ENCODE measurements at places on chromosomes 6 and 20.

GRCh38 chr20:52035977-52036376, 155.6 kb downstream of the ZFP64 start:
- DNase-seq, result no peak

- DNase-seq, result no peak
Observed at GRCh38 chr6:73508776-73509175, 12.1 kb downstream of the EEF1A1 start.

DNA sequence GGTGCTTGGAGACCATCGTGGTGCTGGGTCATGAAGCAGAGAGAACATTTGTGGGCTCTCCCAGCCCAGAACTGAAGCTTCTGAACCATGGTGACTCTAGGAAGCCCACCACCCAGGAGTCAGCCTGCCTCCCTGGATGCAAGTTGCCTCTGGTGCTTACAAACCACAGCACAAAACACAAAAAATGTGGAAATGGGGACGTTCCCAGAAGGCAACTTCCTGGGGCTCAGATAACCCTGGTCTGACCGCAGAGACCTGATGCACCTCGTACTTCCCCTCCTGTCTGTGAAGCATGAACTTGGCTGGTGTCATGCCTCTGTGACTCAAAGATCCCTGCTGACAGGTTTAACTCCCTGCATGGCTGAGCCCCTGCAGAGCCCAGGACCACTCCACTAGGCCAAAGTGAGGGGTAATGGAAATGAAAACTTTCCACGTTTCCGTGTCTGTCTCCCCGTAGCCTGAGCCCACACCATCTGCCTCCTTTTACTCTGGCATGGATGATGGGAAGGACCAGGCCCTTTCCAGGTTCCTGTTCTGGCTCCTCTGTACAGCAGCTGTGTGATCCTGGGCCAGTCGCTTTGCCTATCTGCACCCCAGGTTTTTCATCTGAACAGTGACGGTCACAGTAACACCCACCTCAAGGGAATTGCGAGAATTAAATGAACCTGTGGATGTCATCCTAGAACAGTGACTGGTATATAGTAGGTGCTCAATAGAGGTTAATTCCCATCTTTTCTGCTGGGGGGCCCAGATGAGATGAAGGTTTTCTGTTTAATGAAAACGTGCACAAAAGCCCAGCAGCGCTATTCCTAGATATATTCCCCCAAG, 57.7 kb downstream of the PPP1R16B start:
- DNase-seq, result peak; percentile 69

DNA sequence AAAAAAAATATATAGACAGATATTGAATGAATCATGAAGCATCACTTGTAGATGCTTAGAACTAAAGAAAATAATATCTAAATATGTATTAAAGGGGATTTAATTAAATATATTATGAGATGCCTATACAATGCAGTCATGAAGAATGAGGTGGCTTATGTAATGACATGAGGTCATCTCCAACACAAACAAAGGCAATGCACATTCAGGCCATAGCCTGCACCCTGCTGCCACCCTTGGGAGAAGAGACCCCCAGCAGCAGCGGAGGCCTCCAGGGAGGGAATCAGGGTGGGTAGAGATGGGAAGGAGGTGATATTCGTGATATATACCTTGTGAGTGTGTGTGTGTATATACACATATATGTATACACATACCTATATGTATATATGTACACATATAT, 26.4 kb upstream of the SSTR4 start:
- no peak for DNase-seq

GRCh38 chr6:164897523-164898235, 411.7 kb downstream of the C6orf118 start:
- no peak for DNase-seq

GRCh38 chr6:19270616-19271015, 566.6 kb upstream of the ID4 start:
- no peak for DNase-seq

GRCh38 chr6:113258771-113259170, 598.4 kb upstream of the MARCKS start:
- DNase-seq, result no peak

DNA sequence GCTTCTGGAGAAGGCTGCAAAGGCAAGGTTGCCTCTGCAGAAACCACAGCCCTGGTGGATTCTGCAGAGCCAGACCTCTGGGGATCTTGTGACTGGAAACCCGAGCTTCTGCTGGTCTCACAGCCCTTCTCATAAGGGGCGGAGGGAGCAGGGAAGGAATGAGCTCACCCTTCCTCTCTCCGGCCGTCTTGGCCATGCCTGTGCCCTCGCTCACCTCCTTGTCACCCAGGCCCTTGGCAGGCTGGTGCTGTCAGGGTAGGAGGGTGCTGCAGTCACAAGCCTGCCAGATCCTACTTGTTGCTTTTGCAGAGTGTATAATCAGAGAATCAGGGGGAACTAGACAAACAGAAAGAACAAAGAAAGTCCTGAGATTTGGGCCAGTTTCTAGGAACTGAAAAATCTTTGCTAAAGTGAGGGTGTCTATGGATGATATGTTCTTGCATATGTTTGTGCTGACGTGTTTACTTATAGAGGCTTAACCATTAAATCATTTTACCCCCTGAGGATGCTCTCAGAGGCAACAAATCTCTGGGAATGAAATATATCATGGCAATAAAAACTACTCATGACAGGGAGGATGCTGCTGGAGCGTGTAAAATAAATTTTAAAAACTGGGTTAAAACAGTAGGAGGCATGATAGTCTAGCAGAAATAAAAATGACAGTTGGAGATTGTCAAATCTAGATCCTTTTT, 244.9 kb upstream of the SOX4 start:
- no peak for DNase-seq

GRCh38 chr6:116859264-116859663, 17.8 kb upstream of the RFX6 start:
- no peak for DNase-seq

DNA sequence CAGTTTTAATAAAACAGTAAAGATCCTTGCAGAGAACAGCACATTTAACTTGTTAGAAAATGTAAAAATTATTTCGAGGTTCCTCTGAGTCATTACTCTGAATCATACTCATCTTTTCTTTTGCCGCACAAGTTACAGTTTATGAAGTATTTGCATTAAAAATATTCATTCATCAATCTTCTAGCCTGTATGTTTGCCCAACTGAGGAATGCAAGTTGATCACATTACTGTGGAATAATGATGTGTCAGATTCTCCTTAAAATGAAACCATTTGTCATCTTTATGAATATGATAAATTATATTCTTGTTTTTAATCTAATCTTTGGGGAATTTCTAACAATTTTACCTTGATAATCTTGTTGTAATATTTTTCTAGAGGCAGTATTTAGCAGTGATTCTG, 340.4 kb upstream of the OPRM1 start:
- DNase-seq, result no peak

- DNase-seq, result peak; percentile 10
Observed at GRCh38 chr6:122709922-122710512, 69.5 kb upstream of the FABP7 start.

GRCh38 chr6:15426395-15426794, 180.5 kb downstream of the JARID2 start:
- no peak for DNase-seq

DNA sequence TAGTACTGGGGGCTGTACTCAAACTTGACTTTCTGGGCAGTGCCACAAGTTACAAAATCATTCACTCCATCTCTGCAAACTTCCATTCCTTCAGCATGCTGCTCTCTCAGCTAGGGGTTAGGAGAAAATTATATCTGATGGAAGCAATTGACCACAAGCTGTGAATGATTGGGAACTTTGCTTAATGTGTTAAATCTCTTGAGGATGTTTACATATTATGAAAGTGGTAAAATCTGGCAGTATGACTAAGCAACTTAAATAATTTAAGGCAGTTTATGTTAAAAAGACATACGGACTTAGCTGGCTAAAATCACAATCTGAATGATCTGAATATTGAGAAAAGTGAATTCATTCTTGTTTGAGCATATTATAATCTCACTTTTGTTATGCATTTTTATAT, 415.0 kb downstream of the PHF3 start:
- DNase-seq, result no peak

- peak; percentile 84 for DNase-seq
Observed at GRCh38 chr20:51531141-51531710, 11.3 kb downstream of the NFATC2 start.

DNA sequence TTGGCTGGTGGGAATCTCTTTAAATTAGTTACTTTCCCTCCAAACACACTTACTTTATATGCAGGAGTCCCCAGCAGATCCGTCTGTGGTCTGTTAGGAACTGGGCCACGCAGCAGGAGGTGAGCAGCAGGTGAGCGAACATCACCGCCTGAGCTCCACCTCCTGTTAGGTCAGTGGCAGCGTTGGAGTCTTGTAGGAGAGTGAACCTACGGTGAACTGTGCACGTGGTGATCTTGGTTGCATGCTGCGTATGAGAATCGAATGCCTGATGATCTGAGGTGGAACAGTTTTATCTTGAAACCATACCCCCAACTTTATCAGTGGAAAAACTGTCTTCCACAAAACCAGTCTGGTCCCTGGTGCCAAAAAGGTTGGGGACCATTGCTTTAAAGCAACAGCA, 5.0 kb downstream of the SERPINB6 start:
- no peak for DNase-seq

DNA sequence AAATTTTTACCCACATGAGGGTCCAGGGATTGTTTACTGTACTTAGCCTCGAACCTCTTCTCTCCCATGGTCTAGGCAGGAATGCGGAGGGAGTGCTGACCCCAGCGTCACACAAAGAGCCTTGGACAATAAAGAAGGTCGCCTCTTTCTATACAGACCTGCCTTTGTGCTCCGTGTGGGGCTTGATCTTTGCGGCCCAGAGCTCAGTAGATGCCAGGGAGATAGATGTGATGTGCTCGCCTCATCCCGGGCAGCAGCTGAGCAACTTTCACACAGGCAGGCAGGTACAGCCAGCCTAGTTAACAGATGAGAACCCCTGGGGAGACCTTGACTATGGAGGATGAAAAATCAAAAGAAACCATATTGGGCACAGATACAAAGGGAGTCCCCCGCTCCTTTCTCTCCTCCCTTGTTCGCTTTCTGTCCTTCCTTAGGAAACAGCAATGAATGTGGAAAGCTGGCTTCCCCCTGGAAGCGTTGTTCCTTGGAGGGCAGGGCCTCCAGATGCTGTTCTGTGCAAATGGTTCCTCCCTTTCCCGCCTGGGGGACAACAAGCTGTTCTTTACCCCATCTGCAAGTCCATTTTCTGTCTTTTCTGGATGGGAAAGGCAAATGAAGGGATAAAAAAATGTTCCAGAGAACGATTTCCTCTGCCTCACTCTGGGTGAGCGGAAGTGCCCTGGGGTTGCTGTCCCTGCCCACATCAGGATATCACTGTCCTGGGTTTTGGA, 128.3 kb downstream of the OLIG3 start:
- no peak for DNase-seq

DNA sequence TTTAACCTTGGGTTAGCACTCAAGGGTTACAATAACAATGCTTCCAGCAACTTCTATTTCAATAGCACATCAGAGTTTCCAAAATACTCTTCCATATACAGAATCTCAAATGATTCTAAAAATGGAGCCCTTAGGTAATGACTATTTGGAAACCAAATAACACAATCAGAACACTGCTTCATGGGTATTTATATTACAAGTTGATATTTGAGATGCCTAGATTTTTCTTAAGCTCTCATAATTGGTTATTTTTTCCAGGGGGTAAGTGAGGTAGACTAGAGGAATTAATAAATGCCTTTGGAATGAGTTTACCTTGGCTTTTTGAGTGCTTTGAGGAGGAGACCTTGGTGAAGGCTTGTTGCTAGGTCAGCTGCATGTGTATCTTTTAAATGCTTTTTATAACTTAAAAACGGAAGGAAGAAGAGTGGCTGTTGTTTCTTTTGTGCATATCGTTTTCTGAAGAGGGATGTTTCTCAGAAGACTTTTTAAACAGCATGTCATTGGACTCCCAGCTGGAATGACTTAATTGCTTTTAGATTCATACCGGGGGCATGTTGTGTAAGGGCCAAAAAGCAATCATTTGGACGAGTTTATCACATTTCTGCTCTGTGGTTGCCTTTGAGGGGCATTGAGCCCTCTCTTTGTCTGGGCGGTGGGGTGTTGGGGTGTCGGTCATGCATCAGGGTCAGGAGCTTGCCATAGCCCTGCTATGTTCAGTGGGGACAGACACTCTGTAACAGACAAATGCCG, 186.0 kb downstream of the DTNBP1 start:
- DNase-seq, result no peak

- DNase-seq, result no peak
Observed at GRCh38 chr6:55474382-55474781, 104.6 kb downstream of the HMGCLL1 start.

GRCh38 chr20:37393863-37394542, 48.1 kb downstream of the SRC start:
- no peak for DNase-seq

GRCh38 chr6:158817728-158818580, 1.2 kb downstream of the EZR start:
- DNase-seq, result peak; percentile 87

- DNase-seq, result peak; percentile 36
Observed at GRCh38 chr20:36501367-36502006, 39.8 kb upstream of the MYL9 start.

- peak; percentile 56 for DNase-seq
Observed at GRCh38 chr6:79868098-79868722, 79.1 kb downstream of the ELOVL4 start.

DNA sequence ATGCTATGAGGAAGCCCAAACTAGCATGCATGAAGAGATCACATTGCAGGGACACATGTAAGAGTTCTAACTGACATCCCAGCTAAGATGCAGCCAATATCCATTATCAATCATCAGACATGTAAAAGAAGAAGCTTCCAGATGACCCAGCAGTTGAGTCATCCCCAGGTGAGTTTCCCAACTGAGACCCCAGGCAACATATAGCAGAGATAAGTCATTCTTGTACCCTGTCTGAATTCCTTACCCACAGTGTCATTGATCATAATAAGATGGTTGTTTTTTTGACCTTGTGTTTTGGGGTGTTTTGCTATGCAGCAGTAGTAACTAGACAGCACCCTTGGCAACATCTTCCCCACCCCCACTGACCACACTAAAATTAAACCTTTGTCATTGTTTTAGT, 18.9 kb downstream of the SIRPD start:
- no peak for DNase-seq

- no peak for DNase-seq
Observed at GRCh38 chr6:136592930-136593673, 42.9 kb upstream of the MAP7 start.

DNA sequence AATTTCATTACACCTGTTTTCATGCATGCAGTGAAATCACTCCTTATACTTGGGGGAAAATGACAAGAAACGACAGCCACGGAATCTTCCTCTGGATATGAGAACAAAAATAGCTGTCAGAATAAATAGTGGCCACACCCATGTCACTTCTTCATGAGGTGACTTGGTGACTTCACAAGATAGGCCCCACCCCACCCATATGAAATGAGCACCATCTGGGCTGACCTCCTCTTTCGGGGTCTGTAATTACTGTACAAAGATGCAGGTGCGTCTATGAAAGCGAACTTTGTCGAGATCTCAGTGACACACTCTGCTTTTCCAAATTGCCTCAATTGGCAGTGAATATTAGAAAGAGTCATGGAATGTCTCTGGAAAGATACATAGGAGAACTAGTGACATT, 184.2 kb upstream of the CCN2 start:
- no peak for DNase-seq

- no peak for DNase-seq
Observed at GRCh38 chr6:129709196-129709768, 695 bp downstream of the ARHGAP18 start.

Data from CD4-positive, alpha-beta T cell treated with Interleukin-2 at 100 ng/mL for 4 hours (primary cell).